ENCODE measurements at places on chromosomes 12 and 14. TPM values are rescaled to one million over a fixed set of nuclear protein-coding genes. Genes with fewer than 3 reads are reported as not detected.

NRXN3 gene
- polyA plus RNA-seq = 0.72 TPM

KLRF1 gene
- polyA plus RNA-seq = 0.42 TPM

GRCh38 chr14:45807178-45807899, 554.3 kb upstream of the MIS18BP1 start:
- DNase-seq = no peak

DNA sequence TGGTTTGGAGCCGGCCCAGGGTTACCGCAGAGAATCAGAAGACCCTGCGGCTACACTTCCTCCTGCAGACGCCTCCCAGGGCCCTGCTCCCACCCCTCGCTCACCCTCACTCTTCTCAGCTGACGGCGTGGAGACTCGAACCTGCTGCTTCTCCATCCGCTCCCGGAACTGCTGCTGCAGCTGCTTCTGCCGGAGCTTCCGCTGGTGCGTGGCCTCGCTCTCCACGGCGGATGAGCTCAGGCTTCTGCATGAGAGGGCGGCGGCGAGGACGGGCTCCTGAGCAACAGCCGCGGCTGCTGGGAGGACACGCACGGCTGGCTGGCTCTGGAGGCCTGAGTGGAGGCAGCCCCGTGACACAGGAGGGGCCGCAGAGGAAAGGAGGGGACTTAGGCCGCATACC, 33.3 kb downstream of the RAD52 start:
- no peak for DNase-seq

- no peak for DNase-seq
Measured at GRCh38 chr14:23494223-23494622, 24.7 kb downstream of the NGDN start.

- DNase-seq = no peak
Measured at GRCh38 chr12:125406131-125406530, 340.9 kb downstream of the AACS start.

DNA sequence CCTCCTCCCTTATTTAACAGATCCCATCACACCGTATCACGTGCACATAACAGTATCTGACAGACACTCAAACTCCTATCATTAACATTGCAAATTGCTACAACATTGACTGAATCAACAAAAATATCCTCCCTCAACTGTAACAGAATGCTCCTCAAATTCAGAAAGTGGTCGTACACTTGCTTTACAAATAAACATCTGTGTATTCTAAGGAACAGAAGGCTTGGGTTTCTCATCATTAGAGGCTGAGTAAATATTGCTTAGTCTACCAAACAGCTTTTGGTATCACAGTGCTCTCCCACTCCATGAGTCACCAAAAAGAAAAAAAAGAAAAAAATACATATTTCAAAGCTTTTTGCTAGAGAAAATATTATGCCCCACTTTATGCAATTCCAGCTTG, 23.9 kb downstream of the FERMT2 start:
- DNase-seq = no peak

GRCh38 chr14:75904311-75904710, 77.5 kb downstream of the TGFB3 start:
- DNase-seq = no peak

All from muscle of arm (tissue), 14 donors.